HTR-8/SVneo (cell line): ENCODE measurements at places on chromosomes 5 and 9.

GRCh38 chr5:113213551-113214425 is 221.0 kb downstream of the TSSK1B start:
- no peak for DNase-seq

- DNase-seq, result no peak
Measured at GRCh38 chr5:886716-887325, 5.8 kb downstream of the BRD9 start.

GRCh38 chr5:14249258-14250082 is 106.3 kb downstream of the TRIO start:
- no peak for DNase-seq

DNA sequence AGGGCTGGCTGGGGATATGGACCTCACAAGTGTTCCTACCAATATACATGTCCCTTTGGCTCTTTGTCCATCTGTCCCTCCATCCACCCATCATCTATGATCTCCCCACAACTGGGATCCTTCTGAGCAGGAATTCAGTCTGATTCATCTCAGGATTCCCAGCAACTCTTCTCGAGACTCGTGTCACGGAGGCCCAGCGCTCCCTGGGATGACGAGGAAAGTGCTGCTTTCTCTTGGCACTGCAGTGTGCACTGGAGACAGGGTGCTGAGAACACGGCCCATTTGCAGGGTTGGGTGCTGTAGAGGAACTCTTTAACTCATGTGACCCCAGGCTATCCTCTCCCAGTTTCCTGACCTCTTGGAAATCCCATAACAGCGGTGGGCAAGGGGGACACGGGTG is 72.9 kb downstream of the ANGPTL2 start:
- no peak for DNase-seq

DNA sequence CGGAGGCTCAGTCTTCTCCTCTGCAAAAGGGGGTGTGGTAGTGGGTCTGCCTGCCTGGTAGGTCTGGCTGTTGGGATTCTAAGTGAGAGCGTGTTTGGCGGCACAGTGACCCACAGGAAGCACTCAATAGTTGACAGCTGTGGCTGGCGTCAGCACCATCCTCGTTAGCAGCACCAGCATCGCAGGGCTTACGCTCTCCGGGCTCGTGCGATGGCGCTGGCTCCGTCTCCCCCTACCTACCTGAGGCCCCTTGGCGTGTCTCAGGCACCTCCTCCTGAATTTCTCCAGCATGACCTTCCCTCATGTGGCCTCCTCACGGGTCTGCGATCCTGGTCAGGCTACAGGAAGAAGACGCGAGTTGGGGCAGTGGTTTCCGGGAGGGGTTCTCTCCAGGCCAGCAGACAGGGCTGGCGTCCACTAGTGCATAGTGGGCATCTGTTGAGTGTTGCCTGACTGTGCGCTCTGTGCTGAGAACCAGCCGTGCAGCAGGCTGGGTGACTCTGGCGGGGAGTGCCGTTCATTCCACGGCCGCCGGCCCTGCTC is 66.9 kb downstream of the HMCN2 start:
- no peak for DNase-seq

GRCh38 chr5:57505272-57506200 is 22.9 kb upstream of the ACTBL2 start:
- DNase-seq, result no peak

DNA sequence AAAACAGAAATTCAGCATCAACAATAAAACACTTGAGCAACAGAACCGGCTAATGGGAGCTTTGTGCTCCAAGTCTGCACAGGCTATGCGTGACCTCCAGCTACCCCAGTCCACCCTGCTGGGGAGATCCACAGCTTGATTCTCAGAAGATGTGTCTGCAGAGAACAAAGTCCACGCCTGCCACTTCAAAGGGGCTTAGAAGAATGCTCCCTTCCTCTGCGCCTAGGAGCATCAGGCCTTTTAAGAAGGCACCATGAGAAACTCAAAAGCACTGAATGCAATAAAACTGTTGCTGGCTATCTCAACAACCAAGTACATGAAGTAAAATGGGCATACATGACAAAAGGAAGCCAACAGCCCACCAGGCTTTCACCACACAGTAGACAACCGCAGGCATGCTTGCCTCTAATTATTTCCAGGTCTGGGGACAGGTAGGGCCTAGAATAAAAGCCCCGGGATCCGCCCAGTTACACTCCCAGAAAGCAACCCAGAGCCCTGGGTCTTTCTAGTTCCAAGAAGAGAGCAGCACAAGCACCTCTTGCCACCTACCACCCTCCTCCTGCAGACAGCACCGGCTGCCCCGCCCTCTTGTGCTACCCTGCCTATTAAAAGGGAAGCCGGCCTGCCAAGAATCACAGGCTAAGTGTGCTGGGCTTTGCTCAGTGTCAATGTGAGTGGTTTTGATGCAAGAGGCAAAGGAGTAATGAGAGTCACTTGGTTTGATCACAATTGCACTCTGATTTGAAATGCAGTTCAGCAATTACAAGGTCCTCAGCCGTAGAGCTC is 123.2 kb downstream of the SPOCK1 start:
- DNase-seq, result no peak

DNA sequence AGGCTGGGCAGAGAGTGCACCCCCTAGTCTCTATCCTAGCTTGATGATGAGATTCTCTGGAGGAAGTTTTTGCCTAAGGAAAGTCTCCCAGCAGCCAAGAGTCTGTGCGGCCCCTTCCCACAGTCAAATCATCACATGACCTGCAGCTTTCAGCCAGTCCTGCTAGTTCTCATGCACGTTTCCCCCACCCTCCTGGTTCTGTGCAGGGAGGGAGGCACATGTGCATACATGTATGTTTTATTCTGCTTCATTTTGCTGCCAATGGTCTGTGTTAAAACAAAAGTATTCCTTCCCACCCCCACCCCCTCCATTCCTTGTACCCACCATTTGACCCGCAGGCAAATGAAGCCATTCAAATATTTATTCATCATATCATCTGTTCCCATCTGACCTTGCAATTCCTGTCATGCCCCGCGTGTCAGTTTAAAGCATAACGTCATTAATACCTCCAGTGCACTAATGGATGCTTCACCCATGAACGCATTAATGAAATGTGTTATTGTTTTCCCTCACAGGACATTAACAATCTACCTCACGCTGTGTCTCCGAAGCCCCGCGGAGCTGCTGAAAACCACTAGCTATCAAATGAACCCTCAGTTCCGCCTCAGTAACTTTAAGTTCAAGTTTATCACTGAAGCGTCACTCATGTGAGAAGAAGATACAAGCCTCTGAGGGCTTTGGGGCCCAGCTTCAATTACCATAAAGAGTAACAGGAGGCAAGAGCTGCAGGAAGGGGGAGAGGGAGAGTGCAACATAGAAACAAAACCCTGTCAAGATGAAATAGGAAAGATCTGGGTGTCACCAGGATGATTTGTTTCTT is 139.6 kb downstream of the RASEF start:
- no peak for DNase-seq

GRCh38 chr9:113682297-113682771 is 193.8 kb upstream of the ZNF618 start:
- DNase-seq, result peak; percentile 76

GRCh38 chr9:116437411-116438370 is 249.4 kb upstream of the TRIM32 start:
- DNase-seq, result no peak

DNA sequence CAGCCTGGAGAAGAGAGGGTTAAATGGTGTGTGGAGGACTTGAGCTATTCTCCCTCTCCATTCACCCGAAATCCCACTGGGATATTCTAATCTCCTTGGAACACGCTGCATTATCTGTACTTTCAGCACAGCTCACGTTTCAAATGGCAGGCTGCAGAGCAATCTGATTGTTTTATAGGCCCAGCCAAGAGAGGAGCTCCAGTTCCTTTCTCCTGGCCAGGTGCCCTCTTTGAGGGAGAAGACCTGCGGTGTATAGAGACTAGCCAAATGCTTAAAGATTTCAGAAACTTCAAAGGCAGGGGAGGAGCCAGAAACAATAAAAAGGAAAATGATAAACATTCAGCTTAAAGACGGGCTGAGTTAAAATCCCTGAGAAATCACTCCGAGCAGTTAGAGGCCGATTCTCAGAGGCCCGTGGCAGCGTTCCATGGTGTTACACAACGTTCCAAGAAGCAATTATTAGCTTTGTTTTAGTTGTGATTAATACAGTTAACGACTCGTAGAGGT is 564.0 kb upstream of the KLF4 start:
- no peak for DNase-seq

DNA sequence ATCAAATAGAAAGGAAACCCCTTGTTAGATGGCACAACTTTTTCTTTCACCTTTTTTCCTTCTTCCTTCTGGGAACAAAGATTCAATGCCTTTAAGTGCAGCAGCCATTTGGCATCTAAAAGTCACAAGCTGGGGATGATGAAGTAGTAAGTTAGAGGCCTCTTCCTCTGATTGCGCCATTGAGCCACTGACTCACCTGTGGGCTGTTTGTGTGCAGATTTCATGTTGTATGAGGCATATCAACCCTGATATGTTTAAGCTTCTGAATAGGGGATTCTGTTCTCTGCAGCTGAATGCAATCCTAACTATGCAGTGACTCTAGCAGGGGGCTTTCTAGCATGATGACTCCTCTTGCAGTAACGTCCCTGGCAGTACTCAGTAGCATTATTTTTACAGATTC is 599.9 kb downstream of the CSNK1G3 start:
- DNase-seq, result no peak

DNA sequence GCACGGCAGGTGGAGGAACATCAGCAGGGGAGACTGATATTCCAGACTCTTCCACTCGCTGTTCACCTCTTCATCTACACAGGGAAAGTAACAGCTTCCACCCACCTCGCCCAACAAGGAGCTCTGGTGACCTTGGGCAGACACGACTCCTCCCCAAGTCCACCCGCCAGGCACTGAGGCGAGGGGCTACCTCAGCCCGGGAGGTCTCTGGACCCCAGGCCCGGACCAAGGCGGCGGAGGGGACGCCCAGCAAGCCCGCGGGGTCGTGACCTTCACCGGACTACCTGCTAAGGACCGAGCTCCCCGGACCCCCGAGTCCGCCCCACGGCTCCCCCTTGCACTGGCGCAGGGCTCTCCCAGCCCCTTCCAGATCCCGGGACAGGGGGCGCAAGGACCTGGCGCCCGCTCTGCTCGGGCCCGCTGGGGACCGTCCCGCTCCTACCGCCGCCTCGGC is 70.2 kb upstream of the LPCAT1 start:
- no peak for DNase-seq

DNA sequence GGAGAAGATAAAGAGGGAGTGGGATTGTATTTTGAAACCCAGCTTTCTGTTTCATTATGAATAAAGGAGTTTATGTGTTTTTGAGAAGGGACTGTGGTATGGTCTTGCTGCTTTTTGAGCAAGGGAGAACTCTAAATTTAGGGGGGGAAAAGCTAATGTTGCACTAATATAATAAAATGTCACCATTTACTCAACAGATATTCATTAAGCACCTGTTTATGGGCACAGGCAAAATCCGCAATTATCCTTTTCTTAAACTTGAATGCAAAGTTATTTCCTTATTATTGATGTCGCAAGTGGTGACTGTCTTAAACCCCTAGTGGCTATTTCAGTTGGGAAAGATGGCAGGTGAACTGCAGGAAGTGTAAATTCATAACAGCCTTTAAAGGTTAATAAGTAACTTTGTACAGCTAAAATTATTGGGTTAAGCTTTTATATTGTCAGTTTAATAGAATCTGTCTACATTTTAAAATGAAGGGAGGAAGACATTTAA is 1.5 kb downstream of the CDC42SE2 start:
- peak; percentile 19 for DNase-seq

DNA sequence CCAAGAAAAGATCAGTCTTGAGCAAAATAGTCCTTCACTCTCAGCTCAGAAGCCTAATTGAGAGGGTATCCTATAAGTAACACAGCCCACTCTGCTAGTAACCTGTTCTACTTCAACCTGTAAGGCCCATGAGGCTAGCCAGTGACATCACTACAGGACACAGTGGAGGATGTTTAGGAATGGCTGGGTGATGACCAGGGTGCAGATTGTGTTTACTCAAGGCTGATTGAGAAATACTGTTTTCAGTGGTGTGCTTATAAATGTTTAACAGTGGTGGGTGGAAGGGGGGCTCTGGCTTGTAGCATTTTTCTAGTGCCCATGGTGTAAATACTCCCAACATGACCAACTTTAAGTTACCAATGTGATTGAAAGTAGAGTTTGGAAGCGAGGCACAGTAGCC is 159.8 kb upstream of the CCDC152 start:
- DNase-seq, result no peak

DNA sequence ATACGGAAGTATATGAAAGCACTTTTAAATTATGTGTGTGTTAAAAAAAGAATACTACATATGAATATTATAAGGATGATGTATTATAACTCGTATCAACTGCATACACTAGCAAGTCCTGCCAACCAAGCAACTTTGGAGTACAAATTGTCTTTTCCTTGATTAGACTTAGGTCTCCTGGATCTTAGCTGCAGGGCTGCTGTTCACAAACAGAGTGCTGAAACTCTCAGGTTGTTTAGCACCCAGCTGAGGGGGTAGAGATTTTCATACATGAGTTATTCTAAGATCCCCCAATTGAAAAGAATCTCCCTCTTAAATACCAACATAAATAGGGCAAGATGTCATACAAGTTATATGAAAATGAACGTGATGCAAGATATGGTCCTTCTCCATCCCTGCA is 149.8 kb upstream of the TNC start:
- DNase-seq, result no peak

GRCh38 chr5:927172-928015 is 34.7 kb downstream of the TRIP13 start:
- no peak for DNase-seq
